ENCODE measurements at places on chromosomes 16 and 17.

DNA sequence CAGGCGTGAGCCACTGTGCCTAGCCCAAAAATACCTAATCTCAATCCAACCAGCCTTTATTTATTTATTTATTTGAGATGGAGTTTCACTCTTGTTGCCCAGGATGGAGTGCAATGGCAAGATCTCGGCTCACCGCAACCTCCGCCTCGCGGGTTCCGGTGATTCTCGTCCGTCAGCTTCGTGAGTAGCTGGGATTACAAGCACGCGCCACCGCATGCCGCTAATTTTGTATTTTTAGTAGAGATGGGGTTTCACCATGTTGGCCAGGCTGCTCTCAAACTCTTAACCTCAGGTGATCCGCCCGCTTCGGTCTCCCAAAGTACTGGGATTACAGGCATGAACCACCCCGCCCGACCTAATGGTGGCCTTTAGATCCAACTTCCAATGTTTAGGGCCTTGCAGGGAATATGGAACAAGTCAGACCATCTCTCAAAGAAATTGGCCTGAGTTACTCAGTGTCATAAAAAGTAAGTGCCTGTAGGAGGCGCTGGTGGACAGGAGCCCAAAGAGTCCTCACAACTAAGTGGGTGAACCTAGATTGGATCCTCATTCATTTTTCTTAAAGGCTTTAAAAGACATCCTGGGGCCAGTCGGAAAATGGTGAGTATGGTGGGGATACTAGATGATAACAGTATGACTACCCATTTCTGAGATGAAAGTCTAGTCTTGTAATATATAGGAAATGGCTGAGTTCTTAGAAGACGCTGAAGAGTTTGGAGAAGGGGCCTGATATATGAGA lies 4.6 kb downstream of the ZSCAN10 start:
- DNase-seq: peak; percentile 49

DNA sequence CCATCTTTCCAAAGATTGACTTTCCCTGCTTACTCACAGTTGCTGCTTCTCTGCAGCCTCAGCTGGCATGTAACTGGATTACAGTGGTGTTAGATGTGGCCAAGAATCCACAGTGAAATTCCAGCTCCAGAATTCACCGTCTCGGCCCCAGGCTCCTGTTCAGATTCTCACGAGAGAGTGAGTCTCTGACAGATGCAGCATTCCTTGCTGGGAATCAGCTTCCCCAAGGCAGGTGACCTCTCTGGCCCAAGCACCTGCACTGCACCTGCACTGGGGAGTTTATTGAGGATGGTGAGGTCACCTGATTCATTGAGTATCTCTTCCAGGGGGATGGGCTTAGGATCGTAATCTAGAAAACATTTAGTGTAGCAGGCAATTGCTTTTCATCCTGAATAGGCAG lies 600.5 kb upstream of the RBFOX1 start:
- DNase-seq: no peak

GRCh38 chr16:70784692-70785555 lies 16.0 kb downstream of the VAC14 start:
- DNase-seq: no peak

DNA sequence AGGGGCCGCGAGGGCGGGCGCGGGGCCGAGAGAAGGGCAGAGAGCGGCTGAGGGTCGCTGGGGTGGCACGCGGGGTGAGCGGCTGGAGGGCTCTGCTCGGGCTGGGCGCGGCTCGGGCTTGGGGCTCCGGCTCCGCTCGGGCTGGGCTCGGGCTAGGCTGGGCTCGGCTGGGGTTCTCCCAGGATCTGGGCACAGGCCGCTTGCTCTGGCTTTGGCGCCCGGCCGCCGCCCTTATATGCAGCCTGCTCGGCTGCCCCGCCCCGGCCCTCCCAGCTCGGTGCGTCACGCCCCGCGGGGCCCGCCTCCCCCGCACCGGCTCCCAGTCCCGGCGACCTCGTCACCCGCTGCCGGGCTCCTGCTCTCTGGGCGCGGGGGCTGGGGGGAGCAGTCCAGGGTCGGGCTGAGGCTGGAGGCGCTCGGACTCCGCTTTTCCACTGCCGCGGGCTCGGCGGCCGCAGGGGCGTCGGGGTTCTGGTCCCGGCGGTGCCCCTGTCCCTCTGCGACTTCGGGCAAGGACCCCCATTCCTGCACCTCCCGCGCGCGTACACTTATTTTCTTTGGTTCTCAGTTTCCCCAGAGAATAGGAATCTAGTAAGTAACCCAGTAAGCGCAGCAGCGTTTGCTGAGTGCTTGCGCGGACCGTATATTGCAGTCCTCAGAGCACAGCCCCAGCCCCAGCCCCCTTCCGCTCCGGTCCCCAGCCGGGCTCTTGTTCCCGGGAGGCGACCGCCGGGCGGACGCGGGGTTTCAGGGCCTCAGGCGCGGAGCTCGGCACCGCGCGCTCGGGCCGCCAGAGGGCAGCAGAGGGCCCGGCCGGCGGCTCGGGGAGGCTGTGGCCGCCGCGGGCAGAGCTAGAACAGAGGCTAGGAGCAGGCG lies at the start of gene RASD1:
TSS of gene RASD1 (minus strand) at position 207 of the 876 bp plus-strand sequence. CDS start 214 bp downstream, outside the sequence.
- peak; percentile 89 for DNase-seq

- DNase-seq: no peak
Observed at GRCh38 chr16:87819983-87820382, 49.3 kb downstream of the SLC7A5 start.

- no peak for DNase-seq
Observed at GRCh38 chr17:55436224-55437158, 14.9 kb upstream of the MMD start.

GRCh38 chr17:27378482-27379175 lies 77.6 kb upstream of the KSR1 start:
- DNase-seq: no peak
